Renal cortex interstitium (tissue), 15 donors: ENCODE measurements at places on chromosomes 16 and 17. TPM values are rescaled to one million over a fixed set of nuclear protein-coding genes. Genes with fewer than 3 reads are reported as not detected.

DNA sequence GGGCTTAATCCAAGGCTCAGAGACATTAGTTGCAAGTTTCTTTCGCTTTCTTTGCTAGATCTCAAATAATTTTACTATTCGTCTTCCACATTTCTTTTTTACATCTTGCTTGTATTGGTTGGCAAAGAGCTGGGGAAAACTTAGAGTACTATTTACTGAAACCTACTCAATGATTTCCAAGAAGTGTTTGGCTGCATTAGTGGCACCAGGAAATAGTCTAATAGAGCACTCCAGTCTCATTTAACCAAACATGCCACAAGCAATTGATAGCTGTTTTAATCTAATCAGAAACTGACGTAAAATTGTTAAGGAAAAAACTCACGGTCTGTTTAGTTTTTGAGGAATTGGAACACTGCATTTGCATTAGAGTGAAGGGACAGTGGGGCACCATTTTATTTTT, 29.0 kb downstream of the NUP93 start:
- no peak for DNase-seq

- no peak for DNase-seq
Observed at GRCh38 chr16:72291531-72291981, 119.6 kb upstream of the PMFBP1 start.

DNA sequence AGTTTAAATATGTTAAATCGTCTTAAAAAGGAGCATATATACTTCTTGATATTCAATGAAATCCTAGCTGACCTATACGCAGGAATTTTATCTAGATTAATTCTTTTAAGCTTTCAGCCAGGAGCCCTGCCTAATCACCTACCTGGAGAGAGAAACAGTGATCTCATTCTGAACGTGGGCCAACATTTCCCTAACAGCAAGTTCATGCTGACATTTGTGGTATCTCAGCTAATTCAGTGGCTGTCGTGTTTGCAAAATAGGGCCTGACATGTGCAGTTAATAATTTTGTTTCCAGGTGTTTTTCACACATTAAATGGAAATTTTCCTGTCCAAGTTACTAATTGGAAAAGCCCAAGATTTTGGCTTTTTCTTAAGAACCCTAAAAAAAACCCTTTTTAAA, 17.4 kb downstream of the KRT24 start:
- no peak for DNase-seq

DNA sequence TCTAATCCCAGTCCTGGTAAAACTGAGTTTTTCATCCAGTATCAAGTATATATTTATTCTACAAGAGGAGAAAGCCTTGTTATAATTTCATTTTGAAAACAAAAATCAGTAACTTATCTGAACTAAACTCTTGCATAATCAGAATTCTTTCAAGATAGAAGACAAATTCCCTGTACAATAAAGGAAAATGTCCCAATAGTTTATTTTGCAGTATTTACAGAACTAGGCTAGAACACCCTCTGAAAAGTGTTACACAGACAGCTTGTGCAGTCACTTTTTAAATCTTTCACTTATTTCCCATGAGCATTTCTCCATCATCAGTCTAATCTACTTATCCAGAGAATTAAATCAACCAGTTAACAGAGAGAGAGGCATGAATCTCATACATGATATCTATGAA, 48.5 kb downstream of the SPOP start:
- no peak for DNase-seq

- DNase-seq: no peak
Observed at GRCh38 chr17:53471514-53471913, 351.2 kb upstream of the KIF2B start.

DNA sequence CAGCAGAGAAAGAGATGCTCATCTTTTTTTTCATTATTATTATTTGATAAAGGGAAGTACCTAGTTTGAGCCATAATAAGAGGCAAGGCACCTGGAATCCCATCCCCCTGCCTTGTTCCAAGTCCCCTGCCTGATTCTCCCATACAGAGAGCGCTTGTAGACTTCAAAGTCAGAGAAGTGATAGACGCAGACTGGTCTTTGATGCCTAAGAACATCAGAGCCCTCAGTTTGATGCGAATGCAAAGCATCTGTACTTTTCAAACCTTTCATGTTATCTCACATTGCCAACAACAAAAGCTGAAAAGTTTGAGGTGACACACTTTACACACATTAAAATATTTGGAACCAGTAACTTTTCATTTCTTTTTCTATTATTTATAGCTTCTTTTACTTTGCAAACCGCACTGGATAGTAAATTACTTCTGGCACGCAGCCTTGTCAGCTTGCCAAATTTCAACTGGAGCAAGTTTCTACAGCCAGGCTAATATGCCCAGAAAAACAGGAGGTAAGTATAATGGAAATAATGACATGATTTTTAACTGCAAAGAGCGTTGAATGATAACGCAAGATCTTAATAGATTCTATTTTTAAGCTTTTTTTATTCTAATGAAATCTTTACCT, 5.9 kb upstream of the UTP6 start:
- peak; percentile 23 for DNase-seq

- DNase-seq: no peak
Observed at GRCh38 chr17:58172369-58173071, 5.7 kb downstream of the OR4D2 start.

DNA sequence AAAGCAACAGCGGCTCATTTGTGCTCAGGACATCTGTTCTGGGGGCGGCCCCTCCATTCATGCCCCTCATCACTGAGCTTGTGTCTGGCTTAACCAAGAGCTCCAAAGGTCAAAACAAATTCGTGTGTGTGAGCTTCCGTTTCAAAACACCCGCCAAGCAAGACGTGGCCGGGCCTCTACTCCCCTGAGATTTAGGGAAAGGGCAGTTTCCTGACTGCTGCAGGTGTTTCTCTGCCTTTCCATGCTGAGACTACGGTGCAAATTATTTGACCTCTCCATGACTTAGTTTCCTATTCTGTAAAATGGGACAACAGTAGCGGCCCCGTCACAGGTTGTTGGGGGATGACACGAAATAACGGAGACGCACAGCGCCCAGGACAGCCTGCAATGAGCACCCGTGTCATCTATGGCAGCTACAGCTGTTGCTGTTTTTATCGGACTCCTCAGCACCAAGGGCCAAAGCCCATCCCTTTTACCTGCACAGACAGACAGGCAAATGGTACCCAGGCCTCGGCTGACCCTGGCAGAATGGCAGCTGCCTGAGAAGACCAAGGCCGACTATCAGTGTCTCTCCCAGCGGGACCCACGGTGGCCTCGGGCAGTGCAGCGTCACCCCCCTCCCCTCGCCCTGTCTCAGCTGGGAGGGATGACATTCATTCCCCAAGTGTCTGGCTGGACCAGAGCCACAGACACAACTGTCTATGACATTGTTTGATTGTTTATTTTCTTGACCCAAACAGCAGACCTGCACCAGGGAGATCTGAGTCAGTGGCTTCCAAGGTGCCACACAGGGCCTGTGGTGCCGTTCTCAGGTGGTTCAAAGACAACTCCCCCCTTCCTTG, 50.7 kb upstream of the DOC2B start:
- DNase-seq: no peak

- no peak for DNase-seq
Observed at GRCh38 chr17:73947966-73948355, 255.5 kb upstream of the RPL38 start.

DNA sequence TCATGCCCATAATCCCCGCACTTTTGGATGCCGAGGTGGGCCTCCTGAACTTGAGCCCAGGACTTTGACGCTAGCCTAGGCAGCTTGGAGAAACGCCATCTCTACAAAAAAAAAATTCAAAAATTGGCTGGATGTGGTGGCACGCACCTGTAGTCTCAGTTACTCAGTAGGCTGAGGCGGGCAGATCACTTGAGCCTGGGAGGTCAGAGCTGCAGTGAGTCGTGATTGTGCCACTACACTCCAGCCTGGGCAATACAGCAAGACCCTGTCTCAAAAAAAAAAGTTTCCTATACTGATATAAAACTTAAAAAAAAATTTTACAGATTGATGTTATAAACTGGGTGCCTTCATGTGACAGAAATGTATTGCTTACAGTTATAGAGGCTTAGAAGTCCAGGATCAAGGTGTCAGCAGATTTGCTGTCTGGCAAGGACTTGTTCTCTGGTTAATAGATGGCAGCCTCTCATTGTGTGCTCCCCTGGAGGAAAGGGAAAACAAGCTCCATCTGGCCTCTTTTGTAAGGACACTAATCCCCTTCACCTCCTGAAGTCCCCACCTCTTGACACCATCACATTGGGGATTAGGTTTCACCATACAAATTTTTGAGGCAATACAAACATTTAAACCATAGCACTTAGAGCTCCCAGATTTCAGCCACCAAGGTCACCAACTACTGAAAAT, 8.5 kb upstream of the CES3 start:
- DNase-seq: no peak

- DNase-seq: no peak
Observed at GRCh38 chr16:48565752-48566151, 44.2 kb downstream of the N4BP1 start.

- peak; percentile 67 for DNase-seq
Observed at GRCh38 chr17:55699181-55699860, 23.3 kb downstream of the TMEM100 start.

GRCh38 chr17:66143657-66144282, 48.2 kb downstream of the CEP112 start:
- no peak for DNase-seq

- DNase-seq: no peak
Observed at GRCh38 chr17:49766918-49767530, 3.1 kb upstream of the FAM117A start.

DNA sequence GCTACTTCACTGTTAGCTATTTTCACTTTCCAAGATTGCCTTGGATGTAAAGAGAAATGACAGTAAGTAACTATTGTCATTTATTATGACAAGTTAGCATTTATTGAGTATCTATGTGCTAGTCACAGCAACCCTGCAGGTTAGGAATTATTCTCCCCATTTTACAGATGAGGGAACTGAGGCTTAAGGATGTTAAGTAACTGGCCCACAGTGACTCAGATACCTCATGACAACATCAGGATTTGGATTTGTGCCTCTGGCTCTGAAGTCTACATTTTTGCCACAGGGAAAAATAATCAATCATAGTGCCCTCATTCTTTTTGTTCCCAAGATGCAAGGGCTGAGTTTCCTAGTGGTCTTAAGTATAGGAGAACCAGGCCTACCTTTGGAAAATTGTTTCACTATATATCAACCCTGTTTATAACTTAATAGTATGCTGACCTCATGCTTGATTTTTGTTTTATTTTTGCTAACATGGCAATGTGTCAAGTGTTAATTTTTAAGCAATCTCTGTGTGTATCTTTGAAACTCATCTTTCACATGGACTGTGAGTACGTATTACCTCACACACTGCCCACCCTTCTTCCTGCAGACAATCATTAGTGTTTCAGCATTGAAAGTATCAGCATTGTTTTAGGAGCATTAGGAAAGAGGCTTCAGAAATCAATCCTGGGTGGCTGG, 105.0 kb downstream of the TANGO6 start:
- DNase-seq: no peak

GRCh38 chr17:73302189-73302588, 9.6 kb downstream of the CDC42EP4 start:
- DNase-seq: no peak

DNA sequence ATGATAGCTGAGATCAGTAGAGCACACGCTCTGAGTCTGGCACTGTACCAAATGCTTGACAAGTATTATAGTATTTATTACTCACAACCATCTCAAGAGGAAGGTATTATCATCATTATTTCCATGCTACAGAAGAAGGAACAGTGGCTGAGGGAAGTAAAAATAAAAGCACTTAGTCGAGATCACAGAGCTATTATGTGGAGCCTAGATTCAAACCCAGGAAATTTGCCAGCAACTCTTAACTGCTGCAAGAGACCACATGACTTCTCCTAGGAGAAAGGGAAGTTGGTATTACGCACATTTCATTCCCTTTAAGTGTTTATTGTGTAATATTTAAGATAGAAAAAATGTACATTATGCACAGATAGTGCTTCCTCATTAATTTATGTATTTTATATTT, 1.0 kb upstream of the RHOT1 start:
- DNase-seq: peak; percentile 56

DNA sequence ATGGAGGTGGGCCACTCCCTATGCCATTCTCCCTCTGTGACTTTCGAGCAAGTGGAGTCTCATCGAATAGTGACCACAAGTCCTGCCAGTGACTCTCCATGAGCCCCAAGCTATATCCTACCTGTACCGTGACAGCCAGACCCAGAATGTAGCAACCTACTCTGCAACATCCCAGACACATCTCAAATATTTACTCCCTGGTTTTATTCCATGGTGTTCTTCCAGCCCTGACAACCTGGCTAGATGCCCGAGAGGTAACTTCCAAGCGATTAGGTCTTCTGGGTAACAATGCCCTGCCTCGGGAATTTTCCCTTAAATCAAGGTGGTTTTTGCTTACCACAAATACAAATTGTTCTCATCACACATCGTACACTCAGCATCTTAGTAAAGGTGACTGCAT, 211.7 kb downstream of the ZFHX3 start:
- no peak for DNase-seq

- no peak for DNase-seq
Observed at GRCh38 chr17:66842959-66843358, 8.0 kb downstream of the CACNG5 start.

GRCh38 chr16:22642416-22643088, 131.9 kb downstream of the NPIPB5 start:
- no peak for DNase-seq

DNA sequence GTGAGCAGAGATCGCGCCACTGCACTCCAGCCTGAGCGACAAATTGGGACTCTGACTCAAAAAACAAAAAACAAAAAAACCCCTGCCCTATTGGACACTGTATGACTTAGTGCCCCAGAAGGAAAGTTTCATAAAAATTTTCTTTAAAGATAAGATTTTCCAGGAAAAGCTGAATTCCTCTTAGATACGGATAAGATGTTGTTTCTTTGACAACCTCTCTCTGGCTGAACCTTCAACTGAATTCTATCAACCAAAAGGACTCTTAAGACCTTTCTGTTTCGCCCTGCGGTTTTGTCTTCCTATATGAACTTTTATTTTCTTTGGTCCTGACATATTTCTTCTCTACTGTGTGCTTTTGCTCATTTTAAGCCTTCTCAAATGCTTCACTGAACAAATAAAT, 35.8 kb downstream of the CPPED1 start:
- DNase-seq: no peak

GRCh38 chr17:65633988-65634387, 72.5 kb upstream of the AXIN2 start:
- no peak for DNase-seq

GRCh38 chr17:74016461-74016860, 187.0 kb upstream of the RPL38 start:
- no peak for DNase-seq

- DNase-seq: no peak
Observed at GRCh38 chr16:20938426-20938825, 37.9 kb downstream of the LYRM1 start.

The TMEM92 gene
- 1.7 TPM for polyA plus RNA-seq

The NME1 gene
- 68.1 TPM for polyA plus RNA-seq

The CBX4 gene
- 10.5 TPM for polyA plus RNA-seq

The CFAP97D1 gene
- polyA plus RNA-seq: not detected

The GPRC5B gene
- 108 TPM for polyA plus RNA-seq

The FBXW10 gene
- 0.80 TPM for polyA plus RNA-seq

The MAFG gene
- 12.4 TPM for polyA plus RNA-seq

The KRT14 gene
- not detected for polyA plus RNA-seq

The NPIPA2 gene
- polyA plus RNA-seq: 9.8 TPM

The TMED6 gene
- polyA plus RNA-seq: 3.0 TPM

The TBC1D3 gene
- not detected for polyA plus RNA-seq

The C16orf54 gene
- 0.26 TPM for polyA plus RNA-seq
